ENCODE measurements at places on chromosomes 4 and X. TPM values are rescaled to one million over a fixed set of nuclear protein-coding genes. Genes with fewer than 3 reads are reported as not detected.

Gene BRS3
- not detected for total RNA-seq

GRCh38 chrX:2854918-2855317 is 26.2 kb downstream of the GYG2 start:
- DNase-seq, result no peak

DNA sequence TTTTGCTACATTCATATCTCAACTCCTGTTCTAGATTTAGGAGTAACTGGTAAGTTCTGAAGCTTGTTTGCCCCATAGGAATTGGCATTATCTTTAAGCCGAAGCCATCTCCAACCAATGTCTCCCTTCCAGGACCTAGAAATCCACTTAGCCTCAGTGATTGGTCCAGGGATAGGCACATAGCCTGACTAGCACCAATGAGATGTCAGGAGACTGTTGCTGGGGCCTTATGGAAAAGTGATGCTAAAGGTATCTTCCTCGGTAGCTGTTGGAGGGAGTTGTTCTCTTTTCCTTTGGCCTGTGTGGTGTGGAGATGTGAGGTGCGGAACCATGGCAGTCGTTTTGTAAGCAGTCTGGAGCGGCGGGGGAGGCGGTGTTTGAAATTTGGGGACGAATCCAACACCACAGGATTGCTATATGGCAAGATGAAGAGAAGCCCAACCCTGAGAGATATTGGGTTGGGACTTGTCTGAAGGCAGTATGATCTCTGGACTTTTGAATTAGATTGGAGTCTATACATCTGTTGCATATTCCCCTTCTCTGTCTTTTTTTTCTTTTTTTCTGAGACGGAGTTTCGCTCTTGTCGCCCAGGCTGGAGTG is 109.8 kb upstream of the ATP6AP2 start:
- no peak for DNase-seq

DNA sequence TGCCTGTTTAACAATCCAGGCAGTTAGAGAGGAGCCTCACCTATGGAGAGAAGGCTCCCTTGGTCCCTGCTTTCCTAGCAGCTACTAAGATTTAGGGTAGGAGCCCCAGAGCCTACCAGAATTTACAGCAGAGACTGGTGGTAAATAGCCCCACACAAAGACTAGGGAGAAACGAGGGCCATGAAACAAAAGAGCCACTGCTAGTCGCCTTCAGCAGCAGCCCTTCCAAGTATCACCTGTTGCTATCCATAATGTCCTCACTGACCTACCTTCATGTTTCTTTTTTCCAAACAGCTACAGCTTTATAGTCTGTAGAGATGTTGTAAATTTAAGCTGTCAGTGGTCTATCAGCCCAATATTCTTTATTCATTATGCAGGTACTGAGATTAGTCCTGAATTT is 25.3 kb downstream of the ARHGEF6 start:
- DNase-seq, result no peak

Gene STPG2
- total RNA-seq, result 0.43 TPM

Gene IRS4
- not detected for total RNA-seq

Gene STARD8
- 11.7 TPM for total RNA-seq

DNA sequence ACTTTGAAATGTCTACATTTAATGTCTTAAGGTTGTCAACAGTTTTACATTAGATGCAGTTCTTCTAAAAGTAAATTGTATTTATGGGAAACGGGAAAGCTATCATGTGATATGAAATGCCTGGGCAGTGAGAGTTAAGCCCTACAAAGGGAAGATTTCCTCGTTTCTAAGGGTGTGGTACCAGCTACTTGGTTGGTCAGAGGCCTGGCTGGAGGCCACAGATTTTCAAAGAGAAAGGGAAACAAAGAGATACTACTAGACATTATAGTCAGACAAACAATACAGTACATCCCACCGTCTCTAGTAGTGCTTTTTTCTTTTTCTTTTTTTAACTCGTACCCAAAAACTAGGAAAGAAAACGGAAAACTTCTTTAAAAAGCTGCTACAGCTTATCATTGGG is 467.8 kb downstream of the PCDH7 start:
- DNase-seq, result no peak

DNA sequence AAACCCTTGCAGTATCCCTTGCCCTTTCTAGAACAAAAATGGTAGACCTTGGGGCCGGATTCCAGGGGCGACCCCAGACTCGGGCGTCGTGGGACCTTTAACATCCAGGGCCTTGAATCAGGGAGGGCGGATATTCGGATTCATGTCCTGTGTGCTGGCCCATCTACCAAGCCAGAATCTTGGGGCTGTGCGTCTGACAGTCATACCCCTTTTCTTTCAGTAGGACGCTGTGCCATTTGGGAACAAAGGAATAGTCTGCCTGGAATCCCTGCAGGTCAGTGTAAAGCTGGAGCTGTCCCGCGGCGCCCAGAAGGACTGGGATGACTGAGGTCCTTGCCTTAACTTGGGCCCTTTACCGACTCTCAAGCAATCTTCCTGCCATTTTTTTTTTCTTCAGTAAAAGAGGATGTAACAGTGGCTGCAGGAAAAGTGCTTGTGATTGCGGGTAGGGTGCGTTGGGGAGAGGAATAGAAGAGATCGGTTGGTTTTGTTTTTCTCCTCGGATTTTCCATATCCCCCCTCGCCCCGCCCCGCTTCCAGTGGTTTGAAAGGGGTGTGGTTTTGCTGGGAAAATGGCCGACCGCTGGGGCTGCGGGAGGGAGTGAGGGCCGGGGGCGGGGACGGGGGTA is 518 bp downstream of the ARMCX1 start:
- DNase-seq, result peak; percentile 70

Gene KCNIP4
- not detected for total RNA-seq

DNA sequence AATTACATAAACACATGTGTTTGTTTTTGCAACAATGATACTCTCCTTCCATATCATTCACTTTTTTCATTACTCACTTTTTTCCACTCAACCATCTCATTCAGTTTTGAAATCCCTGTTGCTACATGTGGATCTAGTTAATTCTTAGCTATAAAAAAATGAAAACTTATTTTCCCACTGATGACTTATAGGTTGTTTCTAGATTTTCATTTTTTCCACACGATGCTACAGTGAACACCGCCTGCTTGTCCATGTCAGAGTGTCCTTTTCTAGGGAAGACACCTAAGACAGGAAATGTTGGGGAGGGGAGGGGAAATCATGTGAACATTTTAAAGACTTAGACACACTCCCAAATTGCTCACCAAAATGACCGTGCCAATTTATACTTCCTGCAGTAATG is 70.2 kb downstream of the SUPT20HL2 start:
- no peak for DNase-seq

DNA sequence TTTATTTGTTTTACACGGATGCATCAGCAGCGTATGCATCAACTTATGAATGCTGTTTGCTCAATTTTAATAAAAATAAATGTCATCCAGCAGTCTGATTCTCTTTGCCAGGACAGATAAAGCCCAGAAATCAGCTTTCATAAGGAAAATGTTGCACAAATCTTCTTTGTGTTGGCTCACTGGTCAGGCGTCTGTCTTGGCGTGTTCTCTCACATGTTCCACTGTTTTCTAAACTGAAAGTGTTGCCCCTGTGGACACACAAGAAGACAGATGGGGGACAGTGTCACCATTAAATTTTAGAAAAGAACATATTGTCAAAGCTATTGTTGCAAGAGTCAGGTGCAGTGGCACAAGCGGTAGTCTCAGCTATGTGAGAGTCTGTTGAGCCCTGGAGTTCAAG is 316.2 kb downstream of the CENPC start:
- DNase-seq, result no peak

Gene SOD3
- 63.4 TPM for total RNA-seq

GRCh38 chr4:165289423-165289785 is 38.1 kb upstream of the MSMO1 start:
- no peak for DNase-seq

DNA sequence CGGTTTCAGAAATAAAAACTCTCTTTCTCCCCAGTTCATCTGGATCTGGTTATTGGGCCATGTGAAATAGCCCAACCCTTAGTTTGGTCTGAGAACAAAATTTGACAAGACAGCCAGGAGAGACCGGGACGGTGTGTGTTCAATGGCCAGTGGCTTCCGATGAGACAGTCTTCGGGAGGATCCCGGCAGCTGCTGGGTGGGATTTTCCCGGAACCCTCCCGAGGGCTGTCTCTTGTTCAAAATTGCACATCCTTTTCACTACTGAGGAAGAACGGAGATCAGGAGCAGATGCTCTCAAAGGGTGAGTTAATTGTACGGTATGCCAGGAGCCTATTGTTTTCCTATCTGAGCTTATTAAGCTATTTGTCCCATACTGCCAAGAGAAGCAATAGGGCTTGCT is 166.5 kb downstream of the PRR32 start:
- no peak for DNase-seq

DNA sequence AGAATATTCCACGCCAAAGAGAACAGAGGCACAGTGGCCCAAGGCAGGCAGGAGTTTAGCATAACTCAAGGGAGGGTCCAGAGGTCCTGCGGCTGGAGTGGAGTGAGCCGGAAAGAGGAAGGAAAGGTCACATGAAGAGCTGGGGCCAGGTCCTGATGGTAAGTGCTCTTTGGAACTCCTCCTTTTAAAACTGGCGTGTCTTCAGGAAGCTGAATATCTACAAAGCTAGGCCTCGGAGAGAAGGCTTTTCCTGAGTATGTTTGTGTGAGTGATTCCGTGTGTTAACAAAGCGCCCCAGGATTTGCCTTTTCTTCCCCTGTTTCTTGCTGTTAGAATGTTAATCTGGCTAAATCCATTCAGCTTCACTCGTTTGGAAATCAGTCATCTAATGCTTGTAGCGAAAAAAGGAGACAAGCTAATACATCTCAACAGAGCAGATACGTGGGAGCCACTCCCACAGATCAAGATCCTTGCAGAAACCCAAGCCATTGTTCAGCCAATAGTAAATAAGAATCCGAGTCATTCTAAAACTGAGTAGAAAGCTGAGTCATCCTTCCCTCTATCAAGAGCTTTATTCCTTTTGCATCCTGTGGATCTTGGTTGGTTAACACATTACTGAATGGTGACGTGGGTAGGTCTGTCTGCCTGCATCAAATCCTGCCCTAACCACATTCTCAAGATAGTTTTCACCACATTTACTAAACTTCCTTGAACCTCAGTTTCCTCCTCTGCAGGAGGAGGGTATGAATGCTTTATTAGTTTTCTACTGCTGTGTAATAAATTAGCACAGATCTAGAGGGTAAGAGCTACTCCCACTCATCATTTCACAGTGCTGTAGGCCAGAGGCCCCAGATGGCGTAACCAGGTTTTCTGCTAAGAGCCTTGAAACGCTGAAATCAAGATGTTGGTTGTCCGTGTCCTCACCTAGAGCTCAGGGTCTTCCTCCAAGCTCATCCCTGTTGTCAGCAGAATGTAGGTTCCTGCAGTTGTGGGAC is 43.2 kb upstream of the RBM47 start:
- no peak for DNase-seq

DNA sequence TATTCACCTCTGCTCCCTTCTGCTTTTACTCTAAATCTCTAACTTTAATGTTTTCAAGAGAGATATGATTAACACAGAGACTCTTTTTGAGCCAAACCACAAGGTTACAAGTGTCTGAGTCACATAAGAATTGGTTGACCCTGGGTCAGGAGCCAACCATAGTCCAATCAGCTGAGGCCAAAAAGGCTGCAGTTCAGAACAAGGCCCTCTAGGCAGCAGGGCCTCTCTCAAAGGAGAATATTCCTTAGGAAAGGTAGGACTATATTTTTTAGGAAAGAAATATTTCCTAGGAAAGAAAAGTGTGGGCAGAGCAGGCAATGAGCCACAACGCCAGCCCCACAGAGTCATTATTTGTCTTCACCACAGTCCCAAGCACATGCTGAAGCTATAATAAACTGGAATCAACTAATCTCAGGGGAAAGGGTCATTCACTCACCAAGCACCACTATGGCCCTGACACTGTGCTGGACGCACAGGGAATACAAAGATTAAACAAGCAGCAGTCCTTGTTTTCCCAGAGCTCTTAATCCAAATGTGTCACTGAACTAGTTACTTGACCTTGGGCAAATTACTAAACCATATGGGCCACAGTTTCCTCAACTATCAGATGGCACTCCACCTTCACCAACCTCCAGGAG is 2.2 kb downstream of the ATP8A1 start:
- no peak for DNase-seq

Gene MAGEE2
- total RNA-seq, result 0.16 TPM

- no peak for DNase-seq
Measured at GRCh38 chrX:38699696-38700095, 101.6 kb upstream of the MID1IP1 start.

DNA sequence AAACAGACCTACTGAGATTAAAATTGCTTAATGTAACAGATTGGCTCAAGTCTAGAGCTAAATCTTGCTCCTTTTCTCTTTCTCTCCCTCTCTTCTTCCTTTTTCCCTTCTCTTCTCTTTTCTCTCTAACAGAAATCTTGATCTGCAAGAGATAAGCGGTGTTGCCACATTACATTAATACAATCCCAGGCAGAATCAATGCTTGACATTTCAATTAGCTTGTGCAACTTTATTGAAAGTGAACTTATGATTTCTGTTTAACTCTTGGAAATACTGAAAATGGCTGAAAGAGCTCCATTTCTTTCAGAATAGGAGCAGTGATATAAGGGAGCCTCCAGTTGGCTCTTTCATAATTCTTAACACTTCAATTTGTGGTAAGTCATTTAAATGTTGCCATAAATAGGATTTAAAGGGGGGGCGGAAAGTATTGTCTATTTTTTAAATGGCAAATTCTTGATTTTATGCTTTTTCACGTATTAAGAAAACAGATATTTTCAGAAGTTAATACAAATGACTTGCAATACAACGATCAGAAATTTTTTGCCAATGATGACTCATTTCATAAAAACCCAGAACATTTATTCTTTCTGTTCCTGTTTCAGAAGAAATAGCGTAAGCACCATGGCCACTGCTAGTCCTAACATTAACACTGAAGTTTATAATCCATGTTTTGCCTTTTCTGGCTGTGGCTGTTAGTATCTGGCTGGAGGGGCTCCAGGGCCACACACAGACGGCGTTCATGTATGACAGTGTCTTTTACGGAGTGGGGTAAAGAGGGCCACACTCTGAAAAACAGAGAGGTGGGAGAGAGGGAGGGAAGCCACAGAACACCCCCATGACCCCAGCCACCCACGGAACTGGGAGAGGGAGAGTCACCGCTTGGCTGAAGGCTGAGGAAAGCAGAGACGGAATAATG is 115.7 kb upstream of the FAT1 start:
- no peak for DNase-seq

DNA sequence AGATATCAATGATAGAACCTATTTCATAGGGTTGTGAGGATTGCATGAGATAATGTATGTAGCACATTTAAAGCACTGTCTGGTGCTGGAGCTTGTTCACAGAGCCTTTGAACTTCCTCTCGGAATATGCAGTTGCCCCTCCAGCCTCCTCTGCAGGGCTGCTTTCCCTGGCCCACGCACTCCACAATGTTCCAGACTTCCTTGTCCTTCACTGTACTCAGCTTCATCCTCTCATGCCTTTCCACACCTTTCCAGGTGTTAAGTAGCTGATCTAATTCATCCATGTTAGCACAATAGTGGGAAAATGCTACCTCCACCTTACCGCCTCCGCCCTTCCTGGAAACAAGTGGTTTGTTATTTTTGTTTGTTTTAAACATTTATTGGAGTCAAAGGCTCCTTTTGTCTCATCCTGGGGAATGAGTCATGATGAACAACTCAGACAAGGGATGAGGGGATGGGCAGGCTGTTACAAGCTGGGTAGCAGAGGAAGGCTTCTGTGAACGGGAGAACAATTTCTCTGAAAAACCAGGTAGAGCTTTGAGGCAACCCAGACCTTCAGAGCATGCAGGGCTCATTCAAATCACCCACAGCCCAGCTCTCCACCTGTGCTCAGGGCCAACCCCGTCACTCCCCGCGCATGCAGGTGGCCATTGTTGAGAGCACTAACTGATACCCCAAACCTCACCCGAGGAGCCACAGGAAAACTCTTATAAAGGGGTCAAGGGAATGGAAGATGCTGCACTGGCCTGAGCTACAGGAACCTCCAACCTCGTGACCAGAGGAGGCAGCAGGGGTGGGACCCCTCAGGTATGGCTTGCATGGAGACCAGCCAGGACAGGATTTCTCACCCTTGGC is 84.9 kb upstream of the TBL1X start:
- DNase-seq, result no peak
